ENCODE measurements at places on chromosomes 13 and 19. TPM values are rescaled to one million over a fixed set of nuclear protein-coding genes. Genes with fewer than 3 reads are reported as not detected.
A peak's percentile ranks its signal among the peaks of the same experiment; 100 is the strongest.

The LAIR1 gene
- not detected for total RNA-seq

The RPL28 gene
- total RNA-seq: 1,346 TPM

DNA sequence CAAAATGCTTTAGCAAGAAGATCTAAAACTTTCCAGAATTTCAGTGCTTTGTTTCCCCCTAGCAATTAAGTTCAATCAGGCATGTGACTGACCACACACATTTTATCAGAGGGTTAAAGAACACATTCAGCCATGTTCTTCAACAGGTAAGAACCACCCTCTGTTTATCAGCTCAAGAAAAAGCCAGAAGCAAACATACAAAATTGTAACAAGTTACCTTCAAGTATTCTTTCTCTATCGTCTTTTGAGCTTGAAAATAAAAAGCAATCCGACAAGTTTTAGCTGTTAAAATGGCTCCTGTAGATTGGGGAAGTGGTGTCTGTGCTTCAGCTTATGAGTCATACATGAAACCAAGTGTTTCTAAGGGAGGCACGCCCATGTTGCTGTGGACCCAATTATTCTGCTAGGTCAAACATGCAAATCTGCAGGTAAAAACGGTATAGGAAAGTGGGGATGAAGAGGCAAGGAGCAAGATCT is at the start of gene ELF1:
TSS of gene ELF1 (minus strand) at position 306 of the 477 bp plus-strand sequence. CDS start 37,262 bp downstream, outside the sequence.
- H3K27me3 ChIP-seq: no peaks in the 10 kb centered on the region
- H3K4me3 ChIP-seq: peak within 1 kb of the TSS; percentile 46
- peaks cover 1% of the 10 kb centered on the region for H3K36me3 ChIP-seq
- H3K27ac ChIP-seq: peak within 1 kb of the TSS; percentile 80

DNA sequence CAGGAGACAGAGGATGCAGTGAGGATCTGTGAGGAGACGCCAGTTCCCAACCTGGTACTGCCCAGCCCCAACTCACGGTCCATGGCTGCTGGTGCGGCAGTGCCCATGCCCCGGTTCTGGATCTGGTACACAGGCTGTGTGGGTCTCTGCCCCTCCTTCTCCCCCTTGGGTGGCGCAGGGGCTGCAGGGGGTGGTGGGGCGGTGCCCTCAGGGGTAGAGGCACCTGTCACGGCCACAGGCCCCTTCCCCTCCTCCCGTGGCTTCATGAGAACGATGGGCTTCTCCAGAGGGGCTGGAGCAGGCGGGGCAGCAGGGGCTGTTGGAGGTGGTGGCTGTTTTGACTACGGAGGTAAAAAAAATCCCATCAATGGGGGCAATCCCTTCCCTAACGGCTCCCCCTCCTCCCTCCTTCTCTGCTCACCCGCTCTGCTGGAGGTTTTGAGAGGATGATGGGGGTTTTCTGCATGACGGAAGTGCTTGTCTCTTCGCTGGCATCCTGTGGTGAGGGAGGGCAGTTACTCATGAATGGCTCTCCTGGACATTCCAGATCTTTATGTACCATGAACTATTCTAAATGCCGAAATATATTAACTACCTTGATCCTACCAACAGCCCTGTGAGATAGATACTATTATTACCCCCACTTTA is 7.1 kb downstream of the SMG9 start:
- no peak for DNase-seq
- H3K27me3 ChIP-seq: no peaks in the 10 kb centered on the region
- no peak overlapping the region for H3K4me3 ChIP-seq
- peaks cover 33% of the 10 kb centered on the region for H3K4me1 ChIP-seq
- H3K27ac ChIP-seq: peak overlapping the region; percentile 75
